ENCODE measurements at places on chromosomes 1 and 21.

DNA sequence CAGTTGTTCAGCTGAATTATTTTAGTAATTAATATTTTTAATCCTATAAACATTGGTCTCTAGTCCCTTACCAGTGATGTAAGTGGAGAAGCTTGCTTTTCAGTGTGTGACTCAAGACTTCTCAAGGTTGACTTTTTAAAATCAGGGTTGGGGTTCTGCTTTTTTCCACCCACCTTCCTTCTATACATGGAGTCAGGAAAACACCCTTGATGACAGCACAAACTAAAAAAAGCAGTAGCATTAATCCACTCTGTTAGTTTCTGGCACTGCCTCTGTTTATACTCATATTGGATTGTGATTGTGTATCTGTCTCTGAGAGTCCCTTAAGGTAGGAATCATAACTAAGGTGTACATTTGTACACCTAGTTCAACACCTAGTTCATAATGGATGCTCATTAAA lies 8.3 kb upstream of the PLEKHO1 start:
- DNase-seq = no peak

- DNase-seq = peak; percentile 75
These were observed 57.3 kb downstream of the MAB21L3 start for GRCh38 chr1:116168277-116169032.

DNA sequence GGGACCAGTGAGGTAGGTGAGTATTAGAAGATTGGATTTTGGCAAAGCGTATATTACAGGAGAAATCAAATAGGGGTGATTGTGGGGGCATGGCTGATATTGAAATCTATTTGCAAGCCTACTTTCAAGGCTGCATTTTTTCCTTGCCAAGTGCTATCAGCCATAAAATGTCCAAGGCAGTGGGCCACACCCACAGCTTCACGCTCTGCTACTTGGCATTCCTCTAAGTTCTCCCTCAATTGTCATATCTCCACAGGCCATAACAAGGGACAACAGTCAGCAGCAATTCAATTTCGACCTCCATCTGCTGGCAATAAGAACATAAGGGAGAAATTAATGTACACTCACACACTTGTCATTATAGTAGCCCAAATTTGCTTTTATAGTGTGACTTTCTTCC lies 667.1 kb upstream of the PKN2 start:
- DNase-seq = no peak

DNA sequence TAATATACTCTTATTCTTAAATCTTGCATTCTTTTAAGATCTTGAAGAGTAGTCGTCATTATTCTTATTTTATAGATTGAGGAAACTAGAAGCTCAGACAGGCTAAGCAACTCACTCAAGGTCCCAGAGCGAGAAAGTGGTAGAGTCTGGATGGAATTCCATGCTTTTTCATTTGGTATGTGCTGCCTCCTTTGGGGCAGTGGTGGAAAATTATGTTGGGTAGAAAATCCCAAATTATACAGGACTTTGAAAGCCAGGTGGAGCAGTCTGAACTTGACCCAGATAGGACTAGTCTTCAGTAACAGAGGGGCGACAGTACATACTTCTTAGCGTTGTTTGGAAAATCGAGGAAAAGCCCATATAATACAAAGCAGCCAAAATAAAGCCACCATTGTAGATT lies 205.6 kb downstream of the ATG4C start:
- no peak for DNase-seq

DNA sequence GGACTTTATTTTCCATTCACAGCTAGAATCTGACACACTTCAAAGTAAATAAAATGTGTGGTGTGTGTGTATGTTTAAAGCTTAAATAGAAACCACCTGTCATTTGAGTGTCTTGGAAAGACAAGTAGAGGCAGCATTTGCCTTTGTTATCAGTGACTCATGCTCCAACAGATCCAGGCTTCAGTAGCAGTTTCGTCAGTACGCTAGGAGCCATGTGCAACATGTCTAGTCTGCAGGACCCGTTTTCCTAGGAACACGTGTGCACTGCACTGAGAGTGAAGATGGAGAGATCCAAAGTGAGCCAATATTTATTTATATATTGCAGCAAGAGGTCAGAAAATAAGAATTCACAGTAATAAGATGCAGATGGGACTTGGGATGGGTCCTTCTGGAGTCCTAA lies 41.8 kb downstream of the SGIP1 start:
- DNase-seq = no peak

DNA sequence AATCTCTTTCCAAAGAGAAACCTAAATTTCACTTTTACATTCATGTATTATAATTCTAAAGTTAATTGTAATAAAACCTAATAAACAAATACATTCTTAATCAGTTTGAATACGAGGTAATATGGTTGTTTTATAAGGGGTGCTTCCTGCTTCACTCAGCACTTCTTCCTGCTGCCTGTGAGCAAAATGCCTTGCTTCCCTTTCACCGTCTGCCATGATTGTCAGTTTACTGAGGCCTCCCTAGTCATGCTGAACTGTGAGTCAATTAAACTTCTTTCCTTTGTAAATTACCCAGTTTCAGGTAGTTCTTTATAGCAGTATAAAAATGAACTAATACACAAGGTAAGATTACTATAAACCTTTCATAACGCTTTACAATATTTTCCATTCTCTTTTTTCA lies 491.1 kb upstream of the LRRC7 start:
- DNase-seq = no peak

DNA sequence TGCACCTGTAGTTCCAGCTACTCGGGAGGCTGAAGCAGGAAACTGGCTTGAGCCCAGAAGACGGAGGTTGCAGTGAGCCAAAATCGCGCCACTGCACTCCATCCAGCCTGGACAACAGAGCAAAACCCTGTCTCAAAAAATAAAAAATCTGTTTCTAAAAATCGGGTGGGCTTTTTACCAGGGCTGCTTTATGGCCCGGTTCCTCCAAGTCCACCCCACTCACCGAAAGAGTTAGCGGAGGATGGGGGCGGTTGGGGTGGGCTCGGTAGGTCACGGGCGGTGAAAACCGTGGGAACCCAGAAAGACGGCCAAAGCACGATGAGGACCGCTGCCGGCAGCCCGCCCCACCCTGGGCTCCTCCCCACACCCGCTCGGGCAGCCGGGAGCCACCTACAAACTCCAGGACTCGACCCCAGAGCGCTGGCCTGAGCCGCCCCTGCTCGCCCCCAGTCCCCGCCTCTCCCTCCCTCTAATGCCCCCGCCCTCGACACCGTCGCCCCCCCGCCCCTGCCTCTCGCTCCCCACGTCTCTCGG lies 846 bp upstream of the PER3 start:
- DNase-seq = peak; percentile 78

- DNase-seq = no peak
These were observed 59.3 kb upstream of the GJB5 start for GRCh38 chr1:34695580-34695979.

GRCh38 chr1:116875391-116875790 lies 34.3 kb upstream of the PTGFRN start:
- no peak for DNase-seq

- DNase-seq = no peak
These were observed 59.2 kb downstream of the VCAM1 start for GRCh38 chr1:100778748-100779147.

- DNase-seq = no peak
These were observed 359.0 kb downstream of the ST6GALNAC3 start for GRCh38 chr1:76433526-76433925.

DNA sequence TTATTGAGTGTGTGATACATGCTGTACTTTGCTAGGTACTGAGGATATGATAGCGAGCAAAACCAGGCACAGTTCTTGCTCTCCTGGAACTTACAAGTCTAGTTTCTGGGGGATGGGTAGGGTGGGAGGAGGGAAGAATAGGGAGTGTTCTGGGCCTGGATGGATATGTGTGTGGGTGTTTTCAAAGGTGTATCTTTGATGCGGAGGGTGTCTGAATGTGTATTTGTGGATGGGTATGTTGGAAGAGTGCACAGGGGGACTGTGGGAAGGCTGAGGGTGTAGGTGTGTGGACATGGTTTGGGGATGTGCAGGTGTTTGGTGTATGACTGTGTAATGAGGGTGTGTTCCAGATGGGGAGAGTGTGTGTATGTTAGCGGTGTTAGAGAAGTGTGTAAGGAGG lies 4.5 kb upstream of the DPH2 start:
- DNase-seq = no peak

GRCh38 chr1:40306296-40306695 lies 10.8 kb downstream of the COL9A2 start:
- no peak for DNase-seq

DNA sequence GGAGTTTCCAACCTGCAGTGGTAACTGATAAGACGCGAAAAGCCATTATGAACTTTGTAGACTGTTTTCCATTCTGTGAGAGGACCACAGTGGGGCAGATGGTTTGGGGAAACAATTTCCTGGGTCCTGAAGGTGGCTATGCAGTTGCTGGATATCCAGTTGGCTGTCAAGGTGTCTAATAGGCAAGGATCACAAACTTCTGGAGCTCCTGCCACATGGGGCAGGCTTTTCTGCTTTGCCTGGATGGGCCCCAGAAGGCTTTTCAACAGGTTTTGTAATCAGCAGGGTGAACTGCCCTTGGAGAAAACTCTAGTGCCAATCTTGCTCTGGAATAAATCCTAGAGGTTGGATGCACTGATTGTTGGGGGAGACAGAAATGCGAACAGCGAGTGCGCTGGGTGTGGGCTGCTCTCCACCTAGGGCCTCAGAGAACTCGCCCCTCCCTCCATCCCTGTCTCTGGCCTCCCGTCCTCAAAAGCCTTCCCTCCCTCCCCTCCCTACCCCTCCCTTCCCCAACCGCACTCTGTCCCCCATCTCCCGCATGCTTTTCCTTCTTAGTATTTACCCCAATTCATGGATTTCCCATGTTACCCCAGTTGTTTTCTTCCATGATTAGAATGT lies 210.3 kb upstream of the USP24 start:
- DNase-seq = no peak

- no peak for DNase-seq
These were observed 18.9 kb downstream of the SPATA46 start for GRCh38 chr1:162357681-162358266.

DNA sequence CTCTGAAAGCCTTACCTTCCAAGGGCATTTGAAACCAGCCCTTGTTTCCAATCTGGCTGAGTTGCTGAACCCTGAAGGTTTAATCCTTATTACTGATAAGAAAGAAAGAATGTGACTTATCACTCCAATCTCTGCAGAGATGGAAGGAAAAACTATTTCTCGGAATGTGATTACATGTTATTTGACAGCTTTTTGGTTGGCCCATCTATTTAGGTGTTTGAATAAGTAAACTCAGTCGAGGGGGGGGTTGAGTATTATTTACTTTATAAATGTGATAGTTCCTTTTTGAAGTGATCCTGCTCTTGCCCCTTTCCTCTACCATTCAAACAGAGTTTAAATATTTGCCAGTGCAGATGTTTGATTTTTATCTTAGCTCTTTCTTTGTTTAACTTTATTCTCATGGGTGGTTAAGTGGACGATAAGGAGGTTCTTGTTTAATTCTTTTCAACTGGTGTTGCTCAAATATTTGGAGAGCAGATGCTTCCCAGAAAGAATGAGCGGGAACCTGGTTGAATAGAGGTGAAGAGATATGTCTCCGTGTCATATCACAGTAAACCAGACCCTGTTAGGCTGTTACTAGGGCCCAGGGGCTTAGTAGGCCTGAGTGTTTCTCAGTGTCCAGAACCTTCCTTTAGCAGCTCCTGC lies 126.1 kb downstream of the CACHD1 start:
- DNase-seq = no peak

DNA sequence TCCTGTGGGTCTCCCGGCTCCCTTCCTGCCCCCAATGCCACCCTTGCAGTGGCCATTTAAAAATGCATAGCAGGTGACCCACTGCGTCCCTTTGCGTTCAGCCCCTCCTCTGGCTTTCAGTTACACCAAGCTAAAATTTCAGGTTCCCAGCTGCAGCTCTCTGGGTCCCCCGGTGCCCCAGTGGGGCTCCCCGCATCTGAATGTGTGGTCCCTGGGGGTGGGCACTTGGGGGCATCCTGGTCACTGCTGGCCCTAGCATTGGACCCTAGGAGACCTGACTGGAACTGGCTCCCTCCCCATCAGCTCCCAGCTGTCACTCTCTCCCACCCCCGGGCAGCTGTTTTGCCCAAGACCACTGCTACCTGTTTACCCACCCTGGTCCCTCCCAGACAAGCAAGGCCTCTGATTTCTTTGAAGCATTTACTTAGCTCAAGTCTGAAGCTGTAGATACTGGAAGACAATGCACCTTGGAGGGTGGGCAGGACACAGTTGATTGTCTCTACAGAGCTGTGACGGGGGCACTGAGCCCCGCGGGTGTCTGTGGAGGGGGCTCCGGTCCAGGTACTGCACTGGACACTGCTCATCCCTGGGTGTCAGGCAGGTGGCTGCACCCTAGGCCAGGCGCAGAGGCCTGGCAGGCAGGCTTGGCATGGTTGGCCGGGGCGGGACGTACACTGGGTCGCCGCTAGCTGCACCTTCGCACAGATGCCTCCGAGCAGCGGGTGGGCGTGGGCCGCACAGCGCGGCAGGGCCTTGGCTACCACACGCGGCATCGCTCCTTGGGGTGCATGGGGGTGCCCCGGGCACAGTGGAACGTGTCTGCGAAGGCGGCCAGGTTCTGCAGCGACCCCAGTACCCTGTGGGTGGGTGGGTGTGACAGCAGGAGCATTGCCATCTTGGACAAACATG lies 3.9 kb downstream of the PRXL2B start:
- DNase-seq = peak; percentile 58

DNA sequence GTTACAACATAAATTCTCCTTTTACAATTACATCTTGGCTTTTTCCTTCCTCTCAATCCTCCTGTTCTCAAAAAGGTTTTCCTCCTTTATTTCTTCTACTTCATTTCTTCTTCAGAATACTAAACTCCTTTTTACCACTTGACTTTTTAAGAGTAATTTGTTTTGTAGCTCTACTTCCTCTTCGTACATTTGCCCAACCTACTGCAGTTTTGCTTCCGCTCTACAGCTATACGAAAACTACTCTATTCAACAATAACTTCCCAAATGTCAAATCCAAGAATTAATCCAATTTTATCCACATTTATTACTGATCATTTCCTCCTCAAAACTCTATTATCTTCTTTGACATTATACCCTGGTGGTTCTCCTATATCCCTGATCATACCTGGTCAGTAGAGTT lies 3.4 kb downstream of the GDAP2 start:
- no peak for DNase-seq

GRCh38 chr1:203169770-203170520 lies 5.7 kb downstream of the MYBPH start:
- no peak for DNase-seq

DNA sequence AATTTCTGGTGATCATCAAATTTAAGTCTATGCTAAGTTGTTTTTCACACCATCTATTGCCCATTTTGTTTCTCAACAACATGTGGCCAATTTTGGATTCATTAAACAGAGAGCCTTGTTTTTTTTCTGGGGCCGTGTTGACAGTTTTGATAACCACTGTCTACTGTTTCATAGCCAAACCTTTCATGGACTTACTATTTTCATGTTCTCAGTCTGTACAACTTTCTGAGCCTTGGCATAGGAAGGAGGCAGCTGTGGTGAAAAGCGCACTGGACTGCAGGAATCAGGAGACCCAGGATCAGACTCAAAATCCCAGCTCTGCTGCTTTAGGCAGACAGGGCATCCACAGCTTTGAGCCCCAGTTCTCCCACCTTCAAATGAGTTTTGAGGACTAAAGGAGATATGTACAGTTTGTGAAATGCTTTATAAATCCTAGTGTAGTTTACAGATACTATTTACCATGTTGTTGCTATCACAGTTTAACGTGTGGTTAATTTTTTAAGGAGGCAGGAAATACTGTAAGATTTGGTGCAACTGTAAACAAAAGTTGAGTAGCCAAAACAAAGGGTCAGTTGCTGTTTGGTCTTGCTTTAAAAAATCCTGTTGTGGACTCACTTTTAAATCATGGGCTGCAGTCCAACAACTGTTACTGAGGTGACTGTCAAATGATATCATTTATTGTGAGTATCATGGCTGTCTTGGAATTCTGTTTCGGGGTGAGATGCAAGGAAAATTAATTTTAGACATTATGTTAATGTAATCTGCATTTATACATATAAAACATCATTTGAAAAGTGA lies 2.9 kb downstream of the MACO1 start:
- DNase-seq = peak; percentile 44

- DNase-seq = no peak
These were observed 43.1 kb downstream of the FOXO6 start for GRCh38 chr1:41404308-41404761.

All from tibial artery (tissue), 4 donors.